ENCODE measurements at places on chromosomes 4 and X.

DNA sequence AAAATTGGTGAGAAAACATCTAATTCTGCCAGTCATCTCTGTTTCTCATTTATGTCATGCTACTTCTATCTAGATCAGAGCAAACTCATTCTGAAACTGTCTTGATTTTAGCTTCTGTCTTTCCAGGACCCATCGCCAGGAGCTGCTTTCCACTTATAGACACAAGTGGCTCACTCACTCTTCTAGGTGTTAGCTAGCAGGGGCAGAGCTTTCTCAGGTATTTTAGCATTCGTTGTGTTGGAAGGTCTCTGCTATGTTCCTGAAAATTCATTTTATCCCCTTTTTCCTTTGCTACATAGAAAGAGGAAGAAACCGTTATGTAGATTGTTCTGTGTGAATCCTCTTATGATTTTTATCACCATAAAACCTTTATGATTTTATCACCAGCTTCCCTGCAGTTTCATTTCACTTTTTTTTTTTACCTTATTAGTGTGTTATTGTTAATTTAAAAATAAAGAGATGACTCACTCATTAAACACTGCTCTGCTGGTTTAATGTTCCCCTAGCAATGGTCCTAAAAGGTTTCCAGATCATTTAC lies 246.6 kb upstream of the AADAT start:
- no peak for DNase-seq

DNA sequence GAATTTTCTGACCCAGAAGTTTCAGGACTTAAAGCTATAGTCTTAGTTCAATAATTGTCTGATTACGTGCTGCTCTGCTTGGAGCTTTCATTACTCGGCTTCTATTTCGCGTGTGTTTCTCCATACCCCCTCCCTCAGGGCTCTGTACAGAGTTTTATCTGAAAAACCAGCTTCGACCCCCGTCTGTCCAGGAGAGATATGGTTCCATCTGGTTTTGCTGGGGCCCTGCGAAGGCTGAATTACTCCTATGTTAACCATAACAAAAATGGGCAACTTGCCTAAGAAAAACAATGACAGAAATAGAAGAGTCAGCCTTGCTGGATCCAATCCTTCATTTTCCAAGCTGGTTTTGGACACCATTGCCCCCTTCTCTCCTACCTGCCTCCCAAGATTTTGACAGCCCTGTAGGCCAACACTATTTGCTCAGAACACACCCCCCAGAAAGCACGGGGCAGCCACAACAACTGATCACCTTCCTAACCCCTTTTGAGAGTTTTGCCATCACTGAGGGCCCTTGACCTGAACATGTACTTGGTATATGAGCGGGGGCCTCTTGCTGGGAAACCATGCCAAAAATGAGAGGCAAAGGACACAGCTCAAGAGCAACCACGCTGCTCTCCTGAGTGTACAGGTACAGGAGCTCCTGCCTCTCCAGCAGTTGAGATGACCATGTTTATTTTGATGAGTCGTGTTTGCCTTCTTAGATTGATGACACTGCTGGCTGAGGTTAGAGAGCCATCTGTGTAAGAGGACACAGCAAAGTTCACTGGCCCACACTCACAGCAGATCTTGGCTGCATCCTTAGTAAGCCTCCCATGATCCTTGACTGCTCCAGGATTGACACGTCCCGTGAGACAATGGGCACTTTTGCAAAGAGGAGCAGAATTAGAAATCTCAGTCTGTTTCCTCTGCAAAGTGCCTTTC lies 36.2 kb upstream of the ATP6AP2 start:
- DNase-seq = no peak

GRCh38 chr4:4288098-4288497 lies 1.9 kb downstream of the LYAR start:
- DNase-seq = no peak

DNA sequence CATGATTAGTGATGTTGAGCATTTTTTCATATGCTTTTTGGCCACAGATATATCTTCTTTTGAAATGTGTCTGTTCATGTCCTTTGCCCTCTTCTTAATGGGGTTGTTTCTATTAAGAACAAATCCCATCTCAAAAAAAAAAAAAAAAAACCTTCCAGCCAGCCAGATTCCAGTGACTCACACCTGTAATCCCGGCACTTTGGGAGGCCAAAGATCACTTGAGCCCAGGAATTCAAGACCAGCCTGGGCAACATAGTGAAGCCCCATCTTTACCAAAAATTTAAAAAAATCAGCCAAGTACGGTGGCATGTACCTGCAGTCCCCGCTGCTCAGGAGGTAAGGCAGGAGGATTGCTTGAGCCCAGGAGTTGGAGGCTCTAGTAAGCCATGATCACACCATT lies 5.1 kb downstream of the RAB33B start:
- no peak for DNase-seq

DNA sequence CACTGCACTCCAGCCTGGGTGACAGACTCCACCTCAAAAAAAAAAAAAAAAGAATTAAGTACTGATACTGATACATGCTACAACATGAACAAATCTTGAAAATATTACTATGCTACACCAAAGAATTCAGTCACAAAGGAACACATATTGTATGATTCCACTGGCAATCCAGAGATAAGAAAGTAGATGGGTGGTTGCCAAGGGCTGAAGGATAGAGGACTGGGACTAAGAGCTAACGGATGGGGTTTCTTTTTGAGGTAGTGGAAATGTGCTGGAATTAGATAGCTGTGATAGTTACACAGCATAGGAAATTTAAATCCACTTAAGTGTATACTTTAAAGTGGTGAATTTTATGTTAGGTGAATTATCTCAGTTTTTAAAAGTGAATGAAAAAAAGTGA lies 12.5 kb downstream of the ATP11C start:
- DNase-seq = no peak

DNA sequence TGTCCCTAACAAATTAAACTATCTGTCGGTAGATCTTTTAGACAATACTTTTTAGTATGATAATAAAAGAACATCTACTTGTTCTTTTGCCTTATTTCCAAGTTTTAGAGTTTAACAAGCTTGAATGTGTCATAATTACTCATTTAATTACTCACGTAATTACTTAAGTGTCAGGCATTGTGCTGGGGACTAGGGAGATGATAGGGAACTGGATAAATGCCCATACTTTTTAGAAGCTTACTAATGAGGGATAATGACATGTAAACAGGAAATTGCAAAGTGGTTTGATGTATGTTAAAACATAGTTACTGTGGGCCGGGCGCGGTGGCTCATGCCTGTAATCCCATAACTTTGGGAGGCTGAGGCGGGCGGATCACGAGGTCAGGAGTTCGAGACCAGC lies 158.3 kb downstream of the DMD start:
- DNase-seq = no peak

- DNase-seq = no peak
Measured at GRCh38 chr4:146135941-146136340, 39.6 kb upstream of the LSM6 start.

DNA sequence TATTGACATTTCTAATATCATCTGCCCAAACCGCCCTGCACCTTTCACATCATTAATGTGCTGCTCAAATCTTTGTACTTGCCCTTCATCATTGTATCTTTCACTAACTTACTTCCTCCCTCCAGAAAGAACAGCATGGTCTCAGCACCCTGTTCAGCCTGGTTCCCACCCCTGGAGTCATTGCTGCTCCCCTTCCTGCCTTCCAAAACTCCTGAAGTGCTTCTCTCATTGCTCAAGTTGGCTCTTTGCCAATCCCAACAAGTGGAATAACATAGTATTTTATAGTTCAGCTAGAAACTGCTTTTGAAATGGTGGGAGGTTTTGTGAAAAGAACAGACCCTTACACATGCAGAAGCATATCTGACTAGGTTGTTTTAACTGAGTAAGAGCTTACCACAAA lies 14.0 kb upstream of the TTC29 start:
- DNase-seq = no peak

- DNase-seq = peak; percentile 59
Measured at GRCh38 chr4:100294356-100294755, 104.1 kb upstream of the DDIT4L start.

GRCh38 chr4:75285837-75286236 lies 228.4 kb downstream of the RCHY1 start:
- DNase-seq = no peak

DNA sequence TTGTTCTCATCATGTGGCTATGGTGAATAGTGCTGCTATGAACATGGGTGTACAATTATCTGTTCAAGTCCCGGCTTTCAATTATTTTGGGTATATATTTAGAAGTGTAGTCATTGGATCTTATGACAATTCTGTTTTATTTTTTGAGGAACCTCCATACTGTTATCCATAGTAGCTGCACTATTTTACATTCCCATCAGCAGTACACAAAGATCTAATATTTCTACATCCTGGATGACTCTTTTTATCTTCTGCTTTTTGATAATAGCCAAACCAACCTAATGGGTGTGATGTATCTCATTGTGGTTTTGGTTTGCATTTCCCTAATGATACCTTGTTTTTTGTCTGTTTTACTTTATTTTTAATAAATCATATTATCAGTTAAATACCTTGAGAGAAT lies 12.9 kb upstream of the IL13RA1 start:
- no peak for DNase-seq

- no peak for DNase-seq
Measured at GRCh38 chr4:146379744-146380143, 142.0 kb downstream of the SLC10A7 start.

DNA sequence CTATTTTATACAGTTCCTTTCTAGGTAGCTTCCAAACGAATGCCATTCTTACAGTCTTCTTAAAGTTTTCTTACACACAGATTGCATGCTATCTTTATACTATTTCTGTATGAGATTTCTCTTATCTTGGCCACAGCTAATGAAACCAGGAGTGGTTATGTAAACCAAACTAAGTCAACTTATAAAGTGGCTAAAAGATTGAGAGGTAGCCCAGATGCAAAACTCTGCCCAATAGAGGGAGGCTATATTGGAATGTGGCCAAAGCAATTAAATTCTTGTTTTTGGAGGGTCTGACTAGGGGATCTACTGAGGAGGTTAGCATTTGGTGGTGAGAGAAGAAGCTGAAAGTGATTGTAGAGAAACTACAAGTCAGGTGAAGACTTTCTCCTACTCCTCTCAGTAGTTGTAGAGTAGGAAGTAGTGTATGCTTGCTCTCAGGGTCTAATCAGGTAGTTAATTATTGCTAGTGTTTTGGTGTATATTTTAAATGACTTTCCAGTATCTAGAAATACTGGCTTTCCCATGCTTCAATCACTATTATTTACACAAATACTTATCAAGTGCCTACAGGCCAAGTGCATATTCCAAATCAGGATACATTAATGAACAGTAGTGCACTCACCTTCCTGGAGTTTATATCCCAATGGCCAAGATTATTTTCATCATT lies 104.2 kb upstream of the HPGD start:
- no peak for DNase-seq

DNA sequence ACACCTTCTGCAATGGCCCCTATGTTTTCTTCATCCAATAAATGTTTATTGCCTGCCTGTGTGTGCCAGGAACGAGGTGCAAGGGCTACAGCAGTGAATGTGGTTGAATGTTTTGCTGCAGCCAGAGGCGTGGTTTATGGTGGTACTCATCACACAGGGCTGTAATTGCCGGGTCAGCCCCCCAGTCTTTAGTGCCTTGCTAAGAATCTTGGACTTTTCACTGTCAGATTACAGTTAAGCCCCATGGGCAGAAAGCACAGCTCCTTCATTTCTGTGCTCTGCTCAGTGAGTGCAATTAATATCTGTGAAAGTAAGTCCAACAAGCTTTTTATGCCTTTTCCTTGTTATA lies 67.8 kb downstream of the TAPT1 start:
- no peak for DNase-seq

Measured in GM04503 (cell line).